Lung (tissue), 17 donors: ENCODE measurements at places on chromosomes 12 and 14. TPM values are rescaled to one million over a fixed set of nuclear protein-coding genes. Genes with fewer than 3 reads are reported as not detected.

ABCD2 gene
- polyA plus RNA-seq, result 0.20 TPM

DNAJC22 gene
- 0.28 TPM for polyA plus RNA-seq

ARL6IP4 gene
- 197 TPM for polyA plus RNA-seq

DHH gene
- 0.16 TPM for polyA plus RNA-seq

GYS2 gene
- 0.10 TPM for polyA plus RNA-seq

RIMBP2 gene
- 0.05 TPM for polyA plus RNA-seq

POTEG gene
- not detected for polyA plus RNA-seq

SYNE3 gene
- polyA plus RNA-seq, result 2.7 TPM

TMPRSS12 gene
- not detected for polyA plus RNA-seq

DNA sequence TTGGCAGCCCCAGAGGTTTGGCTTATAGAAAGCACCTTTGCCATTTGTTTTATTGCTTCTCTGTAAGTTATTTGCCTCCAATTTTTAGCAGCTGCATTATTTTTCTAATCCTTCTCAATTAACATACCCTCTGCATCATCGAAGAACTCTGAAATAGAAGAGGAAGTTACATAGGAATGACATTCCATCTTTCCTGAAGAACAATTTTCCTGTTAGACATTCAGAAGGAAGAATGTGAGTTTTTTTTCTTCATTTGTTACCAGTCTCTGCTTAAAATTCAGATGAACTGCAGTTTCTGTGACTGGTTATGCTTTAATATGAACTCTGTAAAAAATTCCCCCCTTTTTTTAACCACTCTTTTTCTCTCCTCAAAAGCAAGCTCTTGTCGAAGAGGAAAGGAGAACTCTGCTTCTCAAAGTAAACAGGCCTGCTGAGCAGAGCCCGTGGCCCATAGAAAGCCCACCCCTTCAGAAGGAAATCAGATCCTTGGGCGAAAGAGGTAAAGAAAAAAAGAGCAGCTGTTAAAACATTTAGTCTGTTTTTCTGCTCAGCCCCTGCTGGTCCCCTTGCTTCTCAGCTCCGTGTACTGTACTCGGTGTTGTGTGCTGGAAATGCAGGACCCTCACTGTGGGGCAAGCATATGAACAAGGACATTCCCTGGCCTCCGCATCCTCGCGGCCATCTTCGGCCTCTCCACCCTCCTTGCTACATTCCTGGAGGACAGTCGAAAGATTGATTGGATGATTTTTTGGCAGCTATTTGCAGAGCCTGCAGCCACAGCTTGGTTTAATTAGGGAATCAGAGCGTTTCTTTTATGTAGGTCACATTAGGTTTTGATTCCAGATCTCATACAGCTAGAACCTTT lies 164.4 kb upstream of the LRIG3 start:
- peak; percentile 72 for DNase-seq
- H3K4me3 ChIP-seq, result no peak overlapping the region
- no peaks in the 10 kb centered on the region for H3K4me1 ChIP-seq
- H3K27me3 ChIP-seq, result no peaks in the 10 kb centered on the region
- no peaks in the 10 kb centered on the region for H3K36me3 ChIP-seq

- DNase-seq, result no peak
- no peaks in the 10 kb centered on the region for H3K27me3 ChIP-seq
- no peak overlapping the region for H3K27ac ChIP-seq
- H3K36me3 ChIP-seq, result no peaks in the 10 kb centered on the region
Observed at GRCh38 chr14:22190411-22191191, 398.4 kb downstream of the DAD1 start.

- no peak overlapping the region for H3K27ac ChIP-seq
- no peak overlapping the region for H3K4me3 ChIP-seq
- H3K27me3 ChIP-seq, result no peaks in the 10 kb centered on the region
Observed at GRCh38 chr14:68255693-68256178, 436.2 kb downstream of the RAD51B start.

GRCh38 chr12:1781772-1782171 lies 38.6 kb upstream of the LRTM2 start:
- peaks cover 13% of the 10 kb centered on the region for H3K36me3 ChIP-seq
- H3K27ac ChIP-seq, result no peak overlapping the region
- no peaks in the 10 kb centered on the region for H3K27me3 ChIP-seq
- no peak for DNase-seq
- peaks cover 21% of the 10 kb centered on the region for H3K4me1 ChIP-seq

GRCh38 chr14:24321212-24321975 lies 10.1 kb downstream of the LTB4R start:
- peaks cover 9% of the 10 kb centered on the region for H3K4me1 ChIP-seq
- peaks cover 23% of the 10 kb centered on the region for H3K27me3 ChIP-seq
- no peak for DNase-seq
- no peak overlapping the region for H3K4me3 ChIP-seq
- no peaks in the 10 kb centered on the region for H3K36me3 ChIP-seq

GRCh38 chr12:93380480-93381121 lies 2.9 kb downstream of the NUDT4 start:
- peaks cover 2% of the 10 kb centered on the region for H3K36me3 ChIP-seq
- peaks cover 8% of the 10 kb centered on the region for H3K4me1 ChIP-seq
- no peak overlapping the region for H3K27ac ChIP-seq
- DNase-seq, result peak; percentile 67

- peak within 1 kb of the TSS; percentile 70 for H3K27ac ChIP-seq
- H3K36me3 ChIP-seq, result no peaks in the 10 kb centered on the region
- H3K27me3 ChIP-seq, result no peaks in the 10 kb centered on the region
- peak within 1 kb of the TSS; percentile 24 for H3K4me3 ChIP-seq
- H3K4me1 ChIP-seq, result peaks cover 4% of the 10 kb centered on the region
Observed at GRCh38 chr12:104049903-104050356, at the start of gene GLT8D2. Gene GLT8D2 (minus strand): TSS chr12:104050187. CDS start chr12:104019648, 30,539 bp downstream.

DNA sequence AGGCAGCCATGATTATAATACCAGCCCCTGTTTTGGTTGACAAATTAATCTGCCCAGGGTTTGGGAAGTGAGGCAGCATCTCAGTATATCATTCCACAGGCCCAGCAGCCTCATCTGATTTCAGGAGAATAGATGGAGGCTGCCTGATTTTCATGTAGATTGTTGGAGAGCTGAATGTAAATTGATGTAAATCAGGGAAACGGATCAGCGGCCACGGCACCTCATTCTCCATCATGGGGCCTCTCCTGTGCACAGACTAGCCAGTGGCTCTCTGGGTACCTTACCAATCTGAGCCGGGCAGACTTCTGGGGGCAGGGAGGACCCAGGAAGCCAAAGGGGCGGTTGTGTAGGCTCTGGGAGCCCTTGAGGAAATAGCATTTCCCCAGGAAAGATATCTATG lies 63.7 kb upstream of the GSC start:
- no peak overlapping the region for H3K27ac ChIP-seq
- H3K27me3 ChIP-seq, result no peaks in the 10 kb centered on the region
- no peak for DNase-seq
- no peak overlapping the region for H3K4me3 ChIP-seq
- no peaks in the 10 kb centered on the region for H3K36me3 ChIP-seq
- no peaks in the 10 kb centered on the region for H3K4me1 ChIP-seq
